ENCODE measurements at places on chromosomes 16 and 17.

DNA sequence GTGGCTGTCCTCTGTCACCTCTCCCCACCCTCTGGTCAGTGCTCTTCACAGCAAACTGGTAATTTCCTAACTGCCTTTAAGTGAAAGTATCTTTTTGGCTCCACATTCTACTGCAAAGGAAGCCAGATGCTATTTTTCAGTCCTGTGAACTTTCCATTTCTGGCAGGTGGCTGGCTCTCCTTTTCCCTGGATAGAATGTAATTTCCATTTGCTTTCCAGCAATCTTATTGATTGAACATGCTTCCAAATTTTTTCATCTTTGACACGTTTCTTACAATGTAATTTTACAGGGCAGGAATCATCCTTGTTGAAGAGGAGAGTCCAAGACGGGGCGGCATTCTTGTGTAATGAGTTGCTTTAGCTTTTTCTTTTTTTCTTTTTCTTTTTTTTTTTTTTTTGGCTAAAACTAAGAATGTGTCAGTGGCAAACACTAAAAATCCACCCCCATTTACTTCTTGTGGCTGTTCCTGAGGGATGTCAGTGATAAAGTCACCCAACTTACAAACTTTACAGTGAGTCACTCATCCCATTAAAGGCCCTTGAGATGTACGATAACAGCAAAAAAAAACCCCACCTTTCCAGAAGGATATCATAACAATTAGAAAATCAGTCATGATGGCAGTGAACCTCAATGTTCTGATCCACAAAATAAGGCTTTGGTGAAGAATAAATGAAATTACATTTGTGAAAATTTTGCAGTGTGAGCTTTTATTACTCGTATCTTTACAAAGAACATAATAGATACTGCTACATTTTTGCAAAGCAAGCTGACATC is 29.4 kb upstream of the PRKCA start:
- no peak for DNase-seq

GRCh38 chr16:887846-888245 is 82.9 kb downstream of the LMF1 start:
- no peak for DNase-seq

GRCh38 chr17:50561746-50562141 is 1.2 kb downstream of the CACNA1G start:
- DNase-seq, result no peak

- no peak for DNase-seq
Observed at GRCh38 chr16:66483689-66484452, 56.8 kb downstream of the BEAN1 start.

DNA sequence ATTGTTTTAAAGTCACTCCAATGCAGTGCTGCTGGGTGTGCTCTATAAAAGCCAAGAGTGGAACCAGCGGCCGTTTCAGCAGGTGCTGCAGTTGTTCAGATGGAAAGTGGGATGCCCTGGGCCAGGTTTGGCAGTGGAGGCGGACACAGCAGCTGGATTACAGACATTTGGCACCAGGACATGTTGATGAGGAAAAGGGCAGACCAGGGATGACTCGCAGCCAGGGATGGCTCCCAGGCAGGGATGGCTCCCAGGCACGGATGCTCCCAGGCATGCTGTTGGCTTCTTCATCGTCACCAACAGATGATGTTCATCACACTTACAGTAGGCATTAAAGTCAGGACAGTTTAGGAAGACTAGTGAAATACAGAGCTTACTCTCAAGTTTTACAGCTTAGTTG is 10.0 kb downstream of the GAN start:
- DNase-seq, result no peak

- DNase-seq, result no peak
Observed at GRCh38 chr16:9412031-9412914, 320.8 kb downstream of the HAPSTR1 start.

DNA sequence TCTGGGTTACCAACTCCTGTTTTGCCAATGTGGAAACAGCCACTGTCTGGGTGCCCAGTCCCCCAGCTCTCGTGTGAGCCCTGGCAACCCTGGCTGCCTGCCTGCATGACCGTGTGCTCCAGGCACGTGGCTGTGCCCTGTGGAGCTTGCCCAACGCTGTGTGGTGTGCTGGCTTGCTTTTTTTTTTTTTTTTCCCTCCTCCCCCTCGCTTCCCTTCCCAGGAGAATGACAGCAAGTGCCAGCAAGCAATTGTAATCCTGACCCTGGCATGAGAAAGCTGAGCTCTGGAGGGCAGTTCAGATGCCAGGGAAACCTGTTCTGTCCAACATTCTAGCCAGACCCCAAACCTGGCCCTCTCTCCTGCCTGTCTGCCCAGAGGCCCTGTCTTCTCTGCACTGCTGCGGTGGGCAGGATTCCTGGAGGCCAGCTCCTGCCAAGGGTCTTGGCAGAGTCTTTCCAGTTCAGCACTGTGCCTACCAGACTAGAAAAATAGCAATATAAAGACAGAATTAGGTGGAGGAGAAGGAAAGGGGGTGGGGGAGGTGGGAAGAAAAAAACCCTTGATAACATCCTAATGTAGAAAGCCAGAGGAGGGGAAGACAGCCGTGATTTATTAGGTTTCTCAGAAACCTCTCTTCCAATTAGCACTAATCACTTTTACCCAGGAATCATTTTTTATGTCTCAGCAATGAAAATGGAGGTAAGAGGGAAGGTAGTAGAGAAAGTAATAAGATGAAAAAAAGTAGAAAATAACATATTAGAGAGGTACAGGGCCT is 9.0 kb downstream of the HLF start:
- DNase-seq, result no peak

DNA sequence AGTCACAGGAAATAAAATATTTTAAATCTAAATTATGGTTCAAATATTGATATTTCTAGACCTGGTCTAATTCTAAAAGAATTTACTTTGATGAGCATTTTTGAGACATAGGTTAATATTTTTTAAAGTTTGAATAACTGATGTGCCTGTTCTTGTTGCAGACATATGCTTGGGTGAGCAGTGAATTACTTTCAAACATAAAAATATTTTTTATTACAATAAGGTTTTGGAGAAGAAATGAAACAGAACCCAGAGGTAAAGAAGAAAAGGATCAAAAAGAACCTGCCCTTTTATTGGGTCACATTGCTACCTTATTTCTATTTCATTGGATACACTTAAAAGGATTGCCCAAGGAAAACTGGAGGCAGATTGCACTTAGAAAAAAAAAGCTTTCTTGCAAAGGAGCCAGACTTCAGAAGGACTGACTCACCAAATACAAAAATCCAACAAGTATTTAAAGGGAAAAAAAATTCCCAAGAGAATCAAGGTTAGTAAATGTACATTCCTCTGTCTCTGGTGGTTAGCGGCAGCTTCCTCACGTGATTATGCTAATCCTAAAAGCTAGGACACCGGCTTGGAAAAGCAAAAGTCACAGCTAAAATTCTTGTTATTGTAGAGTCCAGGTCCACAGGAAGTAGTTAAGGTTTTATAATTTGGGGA is 18.5 kb downstream of the ENPP7 start:
- peak; percentile 34 for DNase-seq

GRCh38 chr17:53039981-53040380 is 782.7 kb upstream of the KIF2B start:
- no peak for DNase-seq

DNA sequence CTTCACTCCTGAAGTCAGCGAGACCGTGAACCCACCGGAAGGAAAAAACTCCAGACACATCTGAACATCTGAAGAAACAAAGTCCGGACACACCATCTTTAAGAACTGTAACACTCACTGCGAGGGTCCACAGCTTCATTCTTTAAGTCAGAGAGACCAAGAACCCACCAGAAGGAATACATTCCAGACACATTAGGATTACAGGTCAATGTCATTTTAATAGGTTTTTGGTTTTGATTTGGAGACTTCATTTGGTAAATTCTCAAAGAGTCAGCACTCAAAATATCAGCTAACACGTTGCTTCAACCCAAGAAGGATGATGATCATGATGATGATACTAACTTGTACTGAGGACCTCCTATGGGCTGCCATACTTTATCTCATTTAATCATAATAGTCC is 7.6 kb upstream of the BMERB1 start:
- no peak for DNase-seq

- DNase-seq, result no peak
Observed at GRCh38 chr16:85627526-85628264, 14.6 kb downstream of the GSE1 start.

DNA sequence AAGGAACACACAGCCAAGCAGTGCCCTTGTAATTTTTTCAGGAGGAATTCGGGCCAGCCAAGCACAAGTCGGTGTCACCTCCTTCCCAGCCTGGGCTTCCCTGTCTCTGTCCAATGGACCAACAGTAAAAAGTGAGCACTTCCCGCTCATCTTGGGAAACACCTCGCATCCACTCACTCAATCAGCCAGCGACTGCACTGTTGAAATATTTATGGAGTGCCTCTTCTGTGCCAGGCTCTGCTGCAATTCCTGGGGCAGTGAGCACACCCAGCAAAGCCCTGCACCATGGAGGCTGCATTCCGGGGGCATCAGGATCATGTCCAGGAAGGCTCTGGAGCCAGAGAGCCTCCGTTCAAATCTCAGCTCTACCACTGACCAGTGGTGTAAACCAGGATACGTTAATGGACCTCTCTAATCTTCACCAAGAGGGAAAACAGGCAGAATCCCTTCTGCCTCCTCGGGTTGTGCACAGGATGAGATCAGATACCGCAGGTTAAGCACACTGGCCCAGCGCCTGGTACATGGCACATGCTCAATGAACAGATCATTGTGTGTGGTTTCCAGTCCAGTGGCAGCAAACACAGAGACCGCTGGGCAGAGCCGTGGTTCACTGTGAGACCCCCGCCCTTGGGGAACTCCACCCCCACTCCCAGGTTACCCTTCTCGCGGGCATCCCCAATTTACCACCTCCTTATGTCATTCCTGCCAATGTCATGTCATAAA is 194.3 kb downstream of the ZNF423 start:
- no peak for DNase-seq
